ENCODE measurements at places on chromosomes 13 and 19.

GRCh38 chr19:17163652-17164051 is 51.5 kb upstream of the USE1 start:
- DNase-seq = no peak

GRCh38 chr19:3478409-3479176 is 1.7 kb downstream of the SMIM24 start:
- no peak for DNase-seq

GRCh38 chr13:31749929-31750328 is 10.6 kb downstream of the RXFP2 start:
- DNase-seq = no peak

- DNase-seq = no peak
Measured at GRCh38 chr13:113169277-113170272, 11.1 kb downstream of the PROZ start.

- DNase-seq = no peak
Measured at GRCh38 chr13:33441015-33441414, 155.5 kb upstream of the STARD13 start.

GRCh38 chr13:73254827-73255226 is 196.0 kb downstream of the KLF5 start:
- no peak for DNase-seq
